ENCODE measurements at places on chromosomes 13 and 19.

DNA sequence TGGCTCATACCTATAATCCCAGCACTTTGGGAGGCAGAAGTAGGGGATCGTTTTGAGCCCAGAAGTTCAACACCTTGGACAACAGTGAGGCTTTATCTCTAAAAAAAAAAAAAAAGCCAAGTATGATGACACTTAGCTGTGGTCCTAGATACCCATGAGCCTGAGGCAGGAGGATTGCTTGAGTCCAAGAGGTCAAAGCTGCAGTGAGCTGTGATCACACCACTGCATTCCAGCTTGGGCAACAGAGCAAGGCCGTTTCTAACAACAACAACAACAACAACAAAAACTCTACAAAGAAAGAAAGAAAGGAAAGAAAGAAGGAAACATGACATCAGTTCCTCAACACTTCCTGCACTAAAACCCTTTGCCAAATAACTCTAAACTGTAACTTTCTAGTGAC is 265.1 kb upstream of the DACH1 start:
- no peak for DNase-seq

GRCh38 chr13:76848596-76848995 is 37.6 kb downstream of the KCTD12 start:
- DNase-seq = no peak

DNA sequence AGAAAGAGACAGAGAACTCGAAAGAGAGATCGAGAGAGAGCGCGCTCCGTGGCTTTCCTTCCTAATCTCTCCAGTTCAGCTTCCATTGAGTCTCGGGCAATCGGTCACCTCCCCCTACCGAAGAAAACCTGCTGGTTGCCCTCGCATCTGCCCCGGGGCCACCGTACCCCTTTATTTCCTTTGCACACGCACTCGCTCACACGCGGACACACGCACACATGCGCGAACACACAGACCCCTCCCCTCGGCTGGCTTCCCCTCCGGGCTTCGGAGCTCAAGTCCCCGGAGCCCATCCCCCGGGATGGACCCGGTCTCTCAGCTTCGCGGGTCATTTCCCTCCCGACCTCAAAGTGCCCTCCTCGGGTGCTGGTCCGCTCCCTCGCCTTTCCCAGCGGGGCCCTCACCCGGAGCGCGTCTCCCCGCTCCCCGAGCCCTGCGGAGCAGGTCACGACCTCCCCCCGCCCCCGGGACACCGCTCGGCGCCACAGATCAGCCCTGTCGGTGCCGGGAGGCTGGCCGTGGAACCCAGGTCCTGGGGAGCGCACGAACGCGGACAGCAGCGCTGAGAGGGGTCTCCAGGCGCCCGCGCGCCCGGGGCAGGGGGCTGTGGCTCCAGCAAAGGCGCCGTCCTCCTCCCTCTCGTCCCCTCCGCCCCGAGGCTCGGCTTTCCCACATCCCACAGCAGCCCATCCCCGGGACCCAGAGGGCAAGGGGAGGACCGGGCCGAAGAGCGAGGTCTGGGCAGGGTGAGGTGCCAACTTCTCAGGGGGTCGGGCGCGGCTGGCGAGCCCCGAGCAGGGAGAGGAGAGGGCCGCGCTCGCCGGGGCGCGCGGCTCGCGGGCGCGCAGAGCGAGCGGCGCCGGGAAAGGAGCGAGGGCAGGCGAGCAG is 1.8 kb downstream of the DACH1 start:
- DNase-seq = no peak

DNA sequence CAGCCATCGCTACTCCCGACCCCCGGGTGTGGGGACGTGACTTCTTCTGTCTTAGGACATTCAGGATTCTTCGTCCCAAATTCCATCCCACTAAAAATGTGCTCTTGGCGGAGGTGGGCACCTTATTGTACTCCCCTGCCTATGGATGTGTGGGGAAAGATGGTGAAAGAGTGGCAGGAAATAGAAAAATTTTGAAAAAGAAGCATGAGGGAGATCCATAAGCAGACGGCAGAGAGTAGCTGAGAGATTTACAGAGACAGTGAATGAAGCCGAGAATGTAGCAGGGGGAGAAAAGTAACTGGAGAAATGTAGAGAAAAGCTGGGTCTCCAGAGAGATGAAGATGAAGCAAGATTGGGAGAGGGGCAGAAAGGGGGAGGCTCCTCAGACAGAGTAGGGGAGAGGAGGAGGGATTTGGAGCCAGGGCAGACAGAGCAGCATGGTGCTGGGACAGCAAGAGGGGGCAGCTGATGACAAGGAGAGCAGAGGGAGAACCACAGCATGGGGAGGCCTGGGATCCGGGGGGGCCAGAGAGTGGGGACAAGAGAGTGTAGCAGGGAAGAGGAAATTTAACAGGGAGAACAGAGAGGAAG is 843 bp downstream of the ZNF610 start:
- DNase-seq = no peak

- DNase-seq = no peak
Observed at GRCh38 chr13:110565296-110565695, 3.8 kb upstream of the RAB20 start.

DNA sequence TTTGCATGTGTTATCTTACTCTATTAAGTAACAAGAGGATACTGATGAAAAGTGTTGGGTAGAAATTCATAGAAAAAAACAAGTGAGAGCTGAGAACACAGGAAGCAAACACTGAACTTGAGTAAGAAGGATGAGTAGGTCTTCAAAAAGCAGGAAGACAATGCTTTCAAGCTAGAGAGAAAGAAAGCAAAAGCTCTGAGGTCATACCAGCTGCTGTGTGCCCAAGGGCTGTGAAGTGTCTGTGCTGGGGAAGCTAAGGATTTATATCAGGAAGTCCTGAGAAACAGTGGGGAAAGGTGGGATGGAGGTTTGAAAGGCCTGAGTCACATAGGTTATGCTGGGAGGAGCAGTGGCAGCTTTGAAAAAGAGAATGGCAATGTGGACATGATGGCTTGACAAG is 145.5 kb upstream of the MAB21L1 start:
- DNase-seq = no peak

DNA sequence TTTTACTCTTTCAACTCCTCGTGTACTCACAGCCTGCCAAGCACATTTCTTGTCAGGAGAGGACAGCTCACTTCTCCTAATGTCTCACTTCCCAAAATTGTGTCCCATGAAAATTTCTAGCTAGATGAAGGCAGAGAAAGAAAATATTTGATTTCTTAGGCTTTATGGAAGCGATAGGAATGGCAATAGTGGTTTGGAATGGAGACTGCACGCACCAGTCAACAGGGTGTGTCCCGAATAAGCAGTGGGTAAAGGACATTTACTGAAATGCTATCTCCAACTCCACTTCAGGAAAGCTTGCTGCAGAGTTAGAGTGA is 321 bp upstream of the ZNF222 start:
- no peak for DNase-seq

DNA sequence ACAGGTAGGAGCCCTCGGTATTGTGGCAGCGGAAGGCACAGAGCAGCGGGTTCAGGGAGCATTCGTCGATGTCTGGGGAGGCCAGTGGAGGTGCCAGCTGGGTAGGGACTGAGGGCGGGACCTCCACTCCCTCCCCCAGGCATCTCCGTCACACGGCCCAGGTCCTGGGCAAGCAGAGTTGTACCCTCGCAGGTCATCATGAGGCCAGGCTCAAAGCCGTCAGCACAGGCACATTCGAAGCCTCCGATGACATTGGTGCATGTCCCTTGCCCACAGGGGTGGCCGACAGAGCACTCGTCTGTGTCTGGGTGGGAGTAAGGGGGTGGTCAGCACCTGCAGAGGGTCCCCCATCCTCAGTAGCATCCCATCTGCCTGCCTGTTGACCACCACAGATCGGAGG is 35.3 kb downstream of the CCL25 start:
- no peak for DNase-seq

DNA sequence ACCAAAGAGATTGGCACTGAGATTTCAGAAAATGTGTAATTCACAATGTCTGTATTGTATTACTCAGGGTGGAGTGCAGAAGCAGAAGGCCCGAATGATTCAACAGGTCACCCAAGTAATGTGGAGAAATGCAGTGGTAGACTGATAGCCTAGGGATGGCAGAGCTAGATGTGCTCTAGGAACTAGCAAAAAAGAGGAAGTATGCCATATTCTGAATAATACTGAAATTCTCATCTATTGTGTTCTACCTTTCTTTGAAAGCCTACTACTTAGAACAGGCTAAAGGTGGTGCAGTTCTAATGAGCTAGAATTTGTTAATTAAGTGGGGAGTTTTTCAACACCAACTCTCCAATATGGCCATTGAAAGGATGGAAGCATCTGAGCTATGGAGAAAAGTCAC is 1449.8 kb upstream of the MIR17HG start:
- no peak for DNase-seq

Data from putamen (tissue), 1 donor.